H9 (cell line): ENCODE measurements at places on chromosomes 13 and 19. TPM values are rescaled to one million over a fixed set of nuclear protein-coding genes. Genes with fewer than 3 reads are reported as not detected.

DNA sequence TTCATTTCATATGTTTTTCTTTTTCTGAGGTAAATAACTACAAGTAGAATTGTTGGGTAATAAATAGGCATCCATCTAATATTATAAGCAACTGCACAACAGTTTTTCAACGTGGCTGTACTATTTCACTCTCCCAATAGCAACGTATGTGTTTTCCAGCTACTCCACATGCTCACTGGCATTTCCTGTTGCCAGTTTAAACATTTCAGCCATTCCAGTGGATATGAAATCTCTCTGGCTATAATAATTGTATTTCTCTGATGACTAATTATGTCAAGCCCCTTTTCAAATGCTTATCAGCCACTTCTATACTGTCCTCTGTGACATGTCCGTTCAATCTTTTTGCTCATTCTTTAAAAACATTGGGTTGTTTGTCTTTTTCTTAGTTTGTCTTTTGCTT is 26.8 kb upstream of the ALOX5AP start:
- no peaks in the 10 kb centered on the region for H3K27me3 ChIP-seq
- H3K4me3 ChIP-seq = no peak overlapping the region
- H3K4me1 ChIP-seq = no peaks in the 10 kb centered on the region
- no peak overlapping the region for H3K27ac ChIP-seq

DNA sequence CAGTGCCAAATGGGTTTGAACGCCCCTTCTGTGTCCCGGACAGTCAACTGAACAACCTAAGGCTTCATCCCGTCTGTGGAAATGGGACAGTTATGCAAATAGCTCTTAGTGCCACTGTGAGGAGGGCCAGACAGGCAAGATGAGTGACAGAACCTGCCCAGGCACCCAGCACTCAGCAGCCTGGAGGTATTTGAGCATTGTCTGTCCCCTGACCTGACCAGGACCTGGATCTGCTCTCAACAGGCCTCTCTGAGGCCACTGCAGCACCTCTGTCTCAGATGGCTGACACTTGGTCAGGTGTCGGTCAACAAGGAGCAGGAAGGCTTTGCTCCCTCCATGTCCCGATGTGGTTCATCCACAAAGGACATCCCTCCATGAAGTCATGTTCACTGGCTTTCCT is 67.9 kb downstream of the CCDC70 start:
- H3K27me3 ChIP-seq = no peaks in the 10 kb centered on the region
- H3K36me3 ChIP-seq = no peaks in the 10 kb centered on the region
- no peak for DNase-seq
- no peak overlapping the region for H3K4me3 ChIP-seq
- no peaks in the 10 kb centered on the region for H3K4me1 ChIP-seq
- no peak overlapping the region for H3K27ac ChIP-seq

DNA sequence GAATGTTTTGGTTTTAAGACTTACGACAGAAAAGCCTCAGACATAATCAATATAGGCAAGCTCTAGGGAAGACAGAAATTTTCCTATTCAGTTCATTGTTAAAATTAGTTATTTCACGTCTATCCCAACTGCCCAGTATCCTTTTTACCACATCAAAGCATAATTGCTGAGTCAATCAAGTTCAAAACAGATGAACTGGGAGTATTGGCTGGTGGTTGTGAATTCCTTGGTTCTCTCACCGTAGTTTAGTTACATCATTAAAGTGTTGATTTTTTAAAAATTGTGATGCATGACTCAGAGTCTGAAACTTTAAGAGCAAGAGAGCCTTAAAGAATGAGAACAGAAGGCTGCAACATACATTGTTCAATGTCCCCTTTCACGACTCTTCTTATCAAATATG is 143.3 kb upstream of the FREM2 start:
- no peak for DNase-seq
- H3K36me3 ChIP-seq = no peaks in the 10 kb centered on the region
- no peaks in the 10 kb centered on the region for H3K4me1 ChIP-seq

DNA sequence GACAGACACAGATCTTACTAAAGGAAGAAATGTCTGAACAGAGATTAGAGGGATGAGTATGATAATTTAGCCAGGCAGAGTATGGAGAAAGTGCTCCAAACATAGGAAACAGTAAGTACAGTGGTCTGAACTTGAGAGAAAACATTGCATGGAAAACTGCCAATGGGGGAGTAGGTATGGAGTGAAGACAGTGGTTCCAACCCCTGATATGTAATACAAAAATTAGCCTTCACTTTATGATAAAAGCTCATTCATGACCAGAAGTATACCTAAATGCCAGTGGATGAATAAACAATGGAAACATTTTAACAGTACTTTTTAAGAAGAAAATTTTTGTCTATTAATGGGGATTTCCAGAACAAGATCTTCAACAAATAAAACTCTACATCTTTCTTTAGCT is 334.0 kb downstream of the DIAPH3 start:
- no peaks in the 10 kb centered on the region for H3K4me1 ChIP-seq
- H3K4me3 ChIP-seq = no peak overlapping the region
- no peaks in the 10 kb centered on the region for H3K36me3 ChIP-seq
- H3K27me3 ChIP-seq = no peaks in the 10 kb centered on the region

The MUC16 gene
- 0.22 and 0.29 TPM in 2 replicates for total RNA-seq
